Nephron progenitor cell (in vitro differentiated cells): ENCODE measurements at places on chromosomes 4 and X.

DNA sequence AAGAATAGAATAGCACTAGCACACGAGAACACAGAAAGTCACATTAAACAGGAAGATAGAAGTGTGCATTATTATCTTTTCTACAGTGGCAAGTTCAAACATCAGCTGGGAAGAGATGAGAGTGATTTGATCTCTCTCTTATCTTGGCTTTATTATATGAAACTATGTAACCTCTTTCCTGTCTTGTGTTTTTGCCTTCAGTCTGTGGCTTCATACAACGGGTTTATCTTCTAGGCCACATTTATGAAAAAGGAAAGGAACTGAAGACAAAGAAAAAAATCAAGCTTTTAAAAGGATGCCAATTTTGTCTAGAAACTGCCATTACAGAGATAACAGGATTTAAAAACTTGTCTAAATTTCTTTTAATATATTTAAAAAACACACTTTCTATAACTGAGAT is 983.6 kb downstream of the RPA4 start:
- no peaks in the 10 kb centered on the region for H3K36me3 ChIP-seq
- H3K27me3 ChIP-seq: no peaks in the 10 kb centered on the region
- no peaks in the 10 kb centered on the region for H3K4me1 ChIP-seq
- no peak overlapping the region for H3K4me3 ChIP-seq
- no peak for DNase-seq

- H3K27me3 ChIP-seq: no peaks in the 10 kb centered on the region
- H3K36me3 ChIP-seq: peaks cover 70% of the 10 kb centered on the region
- H3K27ac ChIP-seq: peak overlapping the region; percentile 37
Measured at GRCh38 chr4:87121341-87122065, 98.9 kb downstream of the KLHL8 start.

- peaks cover 29% of the 10 kb centered on the region for H3K4me1 ChIP-seq
- H3K27ac ChIP-seq: peak overlapping the region; percentile 78
- peak; percentile 25 for DNase-seq
- peaks cover 7% of the 10 kb centered on the region for H3K27me3 ChIP-seq
Measured at GRCh38 chr4:152063621-152064240, 302.9 kb upstream of the GATB start.

- H3K4me3 ChIP-seq: no peak overlapping the region
- DNase-seq: no peak
Measured at GRCh38 chr4:15378493-15378892, 49.3 kb upstream of the C1QTNF7 start.

DNA sequence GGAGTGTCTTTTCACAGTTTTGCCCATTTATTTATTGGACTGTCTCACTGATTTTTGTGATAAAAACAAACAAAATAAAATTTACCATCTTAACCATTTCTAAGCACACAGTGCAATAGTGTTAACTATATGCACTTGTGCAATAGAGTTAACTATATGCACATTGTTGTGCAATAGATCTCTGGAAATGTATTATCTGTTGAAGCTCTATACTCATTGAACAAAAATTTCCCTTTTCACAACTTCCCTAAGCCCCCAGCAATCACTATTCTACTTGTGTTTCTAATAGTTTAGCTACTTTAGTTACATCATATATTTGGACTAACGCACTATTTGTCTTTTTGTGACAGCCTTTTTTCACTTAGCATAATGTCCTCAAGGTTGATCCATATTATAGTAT is 59.7 kb upstream of the BEX4 start:
- H3K4me1 ChIP-seq: peaks cover 13% of the 10 kb centered on the region
- H3K36me3 ChIP-seq: no peaks in the 10 kb centered on the region
- H3K27ac ChIP-seq: no peak overlapping the region
- no peaks in the 10 kb centered on the region for H3K27me3 ChIP-seq
- DNase-seq: no peak

GRCh38 chr4:57190601-57191481 is 80.7 kb upstream of the IGFBP7 start:
- peak; percentile 57 for DNase-seq
- H3K27me3 ChIP-seq: peaks cover 6% of the 10 kb centered on the region
- H3K4me1 ChIP-seq: peaks cover 47% of the 10 kb centered on the region
- no peaks in the 10 kb centered on the region for H3K36me3 ChIP-seq
- H3K27ac ChIP-seq: no peak overlapping the region

DNA sequence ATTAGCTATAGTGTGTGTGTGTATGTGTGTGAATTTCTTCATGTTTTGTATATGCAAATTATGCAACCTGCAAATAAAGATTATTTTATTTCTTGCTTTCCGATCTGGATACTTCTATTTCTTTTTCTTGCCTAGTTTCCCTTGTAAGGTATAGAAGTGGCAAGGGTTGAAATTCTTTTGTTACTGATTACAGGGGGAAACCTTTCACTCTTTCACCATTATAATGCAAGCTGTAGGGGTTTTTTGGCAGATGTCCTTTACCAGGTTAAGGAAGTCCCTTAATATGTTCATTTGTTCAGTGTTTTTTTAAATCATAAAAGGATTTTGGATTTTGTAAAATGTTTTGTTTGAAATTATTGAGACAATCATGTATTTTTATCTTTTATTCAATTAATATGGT is 44.3 kb upstream of the PDE5A start:
- peaks cover 2% of the 10 kb centered on the region for H3K27me3 ChIP-seq
- H3K27ac ChIP-seq: no peak overlapping the region
- no peaks in the 10 kb centered on the region for H3K36me3 ChIP-seq
- H3K4me1 ChIP-seq: no peaks in the 10 kb centered on the region

GRCh38 chr4:149766135-149766534 is 49.5 kb downstream of the IQCM start:
- H3K27me3 ChIP-seq: no peaks in the 10 kb centered on the region
- no peak for DNase-seq
- no peak overlapping the region for H3K4me3 ChIP-seq
- H3K27ac ChIP-seq: no peak overlapping the region

- H3K27ac ChIP-seq: no peak overlapping the region
- no peaks in the 10 kb centered on the region for H3K27me3 ChIP-seq
- H3K36me3 ChIP-seq: no peaks in the 10 kb centered on the region
- no peaks in the 10 kb centered on the region for H3K4me1 ChIP-seq
Measured at GRCh38 chr4:171031338-171031737, 781.9 kb upstream of the GALNTL6 start.

DNA sequence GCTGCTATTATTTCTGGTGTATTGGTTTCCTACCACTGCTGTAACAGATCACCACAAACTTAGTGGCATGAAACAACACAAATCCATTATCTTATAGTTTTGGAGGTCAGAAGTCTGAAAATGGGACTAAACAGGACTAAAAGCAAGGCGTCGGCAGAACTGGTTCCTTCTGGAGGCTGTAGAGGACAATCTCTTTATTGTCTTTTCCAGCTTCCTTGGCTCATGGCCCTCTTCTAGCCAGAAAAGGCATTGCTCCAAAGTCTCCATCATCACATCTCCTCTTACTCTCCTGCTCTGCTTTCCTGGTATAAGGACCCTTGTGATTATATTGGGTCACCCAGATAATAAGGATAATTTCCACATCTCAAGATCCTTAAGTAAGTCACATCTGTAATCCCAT is 121.9 kb downstream of the CLCN4 start:
- no peak for DNase-seq
- no peak overlapping the region for H3K27ac ChIP-seq
- no peaks in the 10 kb centered on the region for H3K4me1 ChIP-seq
- no peak overlapping the region for H3K4me3 ChIP-seq

- no peak overlapping the region for H3K27ac ChIP-seq
- H3K36me3 ChIP-seq: no peaks in the 10 kb centered on the region
- no peak for DNase-seq
- H3K4me1 ChIP-seq: no peaks in the 10 kb centered on the region
Measured at GRCh38 chr4:165763640-165764039, 109.4 kb upstream of the TLL1 start.

- H3K4me3 ChIP-seq: no peak overlapping the region
- no peak for DNase-seq
- no peaks in the 10 kb centered on the region for H3K36me3 ChIP-seq
- no peaks in the 10 kb centered on the region for H3K27me3 ChIP-seq
- no peaks in the 10 kb centered on the region for H3K4me1 ChIP-seq
Measured at GRCh38 chr4:178480105-178480504, 1037.9 kb upstream of the AGA start.

DNA sequence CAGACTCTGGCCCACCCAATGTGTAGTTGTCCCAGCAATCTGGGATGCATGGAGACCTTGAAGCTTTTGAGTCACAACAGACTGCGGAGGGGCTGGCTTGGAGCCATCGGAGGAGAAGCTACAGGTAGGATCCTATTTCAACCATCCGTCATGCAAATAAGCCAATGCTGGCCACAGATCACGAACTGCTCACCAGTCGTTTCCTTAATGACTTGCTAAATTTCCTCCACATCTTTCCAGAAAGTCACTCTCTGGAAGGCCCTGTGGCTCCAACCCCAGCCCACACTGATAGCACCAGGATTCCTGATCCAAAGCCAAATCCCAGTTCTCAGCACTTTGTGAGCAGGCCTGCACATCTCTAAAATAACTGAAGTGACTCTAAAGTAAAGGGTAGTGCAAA is 321.3 kb downstream of the RAB28 start:
- H3K4me3 ChIP-seq: no peak overlapping the region
- no peak for DNase-seq
- H3K27me3 ChIP-seq: no peaks in the 10 kb centered on the region
- no peak overlapping the region for H3K27ac ChIP-seq
- peaks cover 73% of the 10 kb centered on the region for H3K4me1 ChIP-seq

DNA sequence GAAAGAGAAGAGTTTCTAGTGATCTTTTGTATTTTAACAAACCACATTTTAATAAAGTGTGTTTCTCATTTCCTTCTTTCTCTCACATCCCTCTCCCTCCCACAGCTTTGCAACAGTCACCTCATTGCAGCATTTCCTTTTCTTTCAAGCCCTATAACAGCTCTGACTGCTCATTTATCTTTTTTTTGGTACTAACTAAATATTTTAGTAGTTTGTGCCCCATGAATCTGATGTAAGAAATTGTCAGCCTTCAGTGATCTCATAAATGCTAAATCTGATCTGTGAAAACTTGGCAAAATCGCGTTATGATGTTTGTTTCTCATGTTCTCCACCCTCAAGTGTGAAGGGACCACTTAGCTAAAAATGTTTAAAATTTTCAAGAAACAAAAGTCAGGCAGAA is 258.5 kb upstream of the SLIT2 start:
- H3K4me1 ChIP-seq: no peaks in the 10 kb centered on the region
- no peak overlapping the region for H3K4me3 ChIP-seq
- H3K27me3 ChIP-seq: no peaks in the 10 kb centered on the region
- H3K36me3 ChIP-seq: no peaks in the 10 kb centered on the region

- no peak overlapping the region for H3K27ac ChIP-seq
- no peak for DNase-seq
- H3K27me3 ChIP-seq: no peaks in the 10 kb centered on the region
Measured at GRCh38 chr4:66123831-66124413, 453.6 kb upstream of the EPHA5 start.

- H3K4me1 ChIP-seq: peaks cover 13% of the 10 kb centered on the region
- peaks cover 6% of the 10 kb centered on the region for H3K36me3 ChIP-seq
- peak overlapping the region; percentile 35 for H3K27ac ChIP-seq
- no peak overlapping the region for H3K4me3 ChIP-seq
- DNase-seq: no peak
Measured at GRCh38 chr4:18869166-18869565, 847.6 kb upstream of the LCORL start.

DNA sequence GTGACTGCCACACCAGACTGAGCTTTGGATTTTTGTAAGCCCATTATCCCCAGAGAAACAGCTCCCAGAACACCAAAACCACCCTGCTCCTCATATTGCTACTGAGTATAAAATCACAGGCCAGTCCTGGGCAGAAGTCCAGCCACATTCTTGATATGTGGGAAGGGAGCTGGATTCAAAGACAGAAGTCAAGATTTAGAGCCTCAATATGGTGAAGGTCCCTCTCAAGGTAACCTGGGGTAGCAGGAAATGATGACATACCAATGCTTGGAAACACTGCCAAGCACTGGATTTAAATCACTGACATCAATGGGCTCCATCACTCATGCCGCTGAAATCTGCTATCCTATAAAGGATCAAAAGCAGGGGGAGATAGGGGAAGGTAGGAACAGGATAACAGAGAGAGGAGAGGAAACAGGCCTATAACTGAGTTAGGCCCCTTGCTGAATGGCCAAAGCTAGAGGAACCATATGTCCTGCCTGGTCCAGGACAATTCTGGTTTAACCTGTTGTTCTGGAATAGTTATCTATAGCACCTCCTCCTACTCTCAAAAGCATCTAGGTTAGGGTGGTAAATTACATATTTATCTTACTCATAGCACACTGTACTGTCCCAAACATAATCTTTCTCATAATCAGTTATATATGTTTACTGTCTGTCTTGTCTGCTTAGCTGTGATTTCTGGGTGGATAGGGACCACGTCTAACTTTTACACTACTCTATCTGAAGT is 83.7 kb upstream of the NHS start:
- H3K27me3 ChIP-seq: peaks cover 6% of the 10 kb centered on the region
- no peaks in the 10 kb centered on the region for H3K36me3 ChIP-seq
- H3K4me3 ChIP-seq: no peak overlapping the region
- H3K4me1 ChIP-seq: peaks cover 17% of the 10 kb centered on the region
- DNase-seq: no peak

GRCh38 chr4:108119199-108119800 is 49.4 kb downstream of the LEF1 start:
- peaks cover 72% of the 10 kb centered on the region for H3K4me1 ChIP-seq
- peaks cover 5% of the 10 kb centered on the region for H3K36me3 ChIP-seq
- H3K27ac ChIP-seq: peak overlapping the region; percentile 93
- DNase-seq: no peak
- H3K4me3 ChIP-seq: no peak overlapping the region
- H3K27me3 ChIP-seq: no peaks in the 10 kb centered on the region

DNA sequence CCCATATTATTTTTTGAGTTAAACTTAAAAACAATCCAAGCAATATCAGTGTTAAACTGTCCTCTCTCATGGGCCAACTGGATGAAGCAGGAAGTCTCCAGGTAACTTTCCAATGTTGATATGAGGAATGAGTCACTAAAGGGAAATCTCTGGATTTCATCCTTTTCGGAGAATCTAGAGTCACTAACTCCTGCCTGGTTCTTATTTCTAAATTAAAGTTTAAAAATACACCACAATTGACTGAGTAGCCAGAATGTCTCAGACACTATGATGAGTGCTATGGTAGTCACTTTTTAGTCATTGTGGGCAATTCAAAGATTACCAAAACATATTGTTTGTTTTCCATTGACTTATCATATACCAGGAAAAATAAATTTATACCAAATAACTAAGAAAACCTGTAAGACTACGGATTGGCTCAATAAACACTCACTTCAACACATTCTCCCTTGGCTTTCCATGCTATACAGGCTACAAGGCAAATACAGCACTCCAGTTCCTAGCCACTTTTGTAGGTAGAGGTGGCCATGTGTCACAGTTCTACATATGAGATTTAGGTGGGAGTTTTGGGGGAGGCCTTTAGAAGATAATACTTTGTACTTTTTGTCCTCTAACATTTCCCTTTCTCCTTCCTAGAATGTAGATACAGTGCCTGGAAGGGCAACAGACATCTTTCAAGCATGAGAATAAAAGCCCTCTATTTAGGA is 8.6 kb downstream of the SLC9B2 start:
- no peak overlapping the region for H3K27ac ChIP-seq
- H3K36me3 ChIP-seq: peaks cover 30% of the 10 kb centered on the region
- peaks cover 4% of the 10 kb centered on the region for H3K4me1 ChIP-seq
- H3K27me3 ChIP-seq: no peaks in the 10 kb centered on the region

- no peaks in the 10 kb centered on the region for H3K36me3 ChIP-seq
- peaks cover 7% of the 10 kb centered on the region for H3K27me3 ChIP-seq
- no peak for DNase-seq
Measured at GRCh38 chr4:156738766-156739165, 232.8 kb downstream of the PDGFC start.

GRCh38 chr4:187204389-187204918 is 480.8 kb upstream of the FAT1 start:
- H3K4me1 ChIP-seq: no peaks in the 10 kb centered on the region
- H3K27ac ChIP-seq: no peak overlapping the region
- H3K4me3 ChIP-seq: no peak overlapping the region

GRCh38 chrX:13764281-13764680 is 29.7 kb downstream of the OFD1 start:
- H3K36me3 ChIP-seq: peaks cover 42% of the 10 kb centered on the region
- peaks cover 7% of the 10 kb centered on the region for H3K4me1 ChIP-seq
- no peaks in the 10 kb centered on the region for H3K27me3 ChIP-seq
